ENCODE measurements at places on chromosomes 13 and 19. TPM values are rescaled to one million over a fixed set of nuclear protein-coding genes. Genes with fewer than 3 reads are reported as not detected.

- DNase-seq = peak; percentile 17
These were observed 4.2 kb downstream of the TUBGCP3 start for GRCh38 chr13:112583592-112584277.

DNA sequence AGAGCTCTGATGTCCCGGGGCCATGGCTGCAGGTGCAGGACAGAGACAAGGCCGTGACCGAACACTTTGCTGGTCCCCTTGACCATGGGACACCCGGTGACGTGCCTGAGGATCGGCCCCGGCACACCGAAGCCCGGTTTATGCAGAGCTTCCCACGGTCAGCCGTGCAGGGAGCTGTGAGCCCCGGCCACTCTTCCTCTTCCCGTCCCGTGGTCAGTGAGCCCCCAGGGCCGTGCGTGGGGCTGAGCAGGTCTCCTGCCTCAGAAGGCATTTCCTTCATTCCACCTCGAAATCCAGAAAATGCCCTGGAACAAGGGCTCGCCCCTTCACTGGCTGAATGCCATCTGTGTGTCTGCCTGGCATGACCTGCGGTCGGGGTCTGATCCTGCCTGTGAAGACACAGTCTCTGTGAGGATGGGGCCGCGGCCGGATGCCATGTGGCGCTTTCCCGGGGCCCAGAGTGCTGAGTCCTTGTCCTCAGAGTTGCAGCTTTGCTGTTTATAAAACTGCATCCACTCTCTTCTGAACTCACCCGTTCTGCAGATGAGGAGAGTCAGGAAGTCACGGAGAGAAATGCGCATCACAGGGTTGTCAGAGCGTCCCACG, 16.9 kb downstream of the MCF2L start:
- DNase-seq = no peak

DNA sequence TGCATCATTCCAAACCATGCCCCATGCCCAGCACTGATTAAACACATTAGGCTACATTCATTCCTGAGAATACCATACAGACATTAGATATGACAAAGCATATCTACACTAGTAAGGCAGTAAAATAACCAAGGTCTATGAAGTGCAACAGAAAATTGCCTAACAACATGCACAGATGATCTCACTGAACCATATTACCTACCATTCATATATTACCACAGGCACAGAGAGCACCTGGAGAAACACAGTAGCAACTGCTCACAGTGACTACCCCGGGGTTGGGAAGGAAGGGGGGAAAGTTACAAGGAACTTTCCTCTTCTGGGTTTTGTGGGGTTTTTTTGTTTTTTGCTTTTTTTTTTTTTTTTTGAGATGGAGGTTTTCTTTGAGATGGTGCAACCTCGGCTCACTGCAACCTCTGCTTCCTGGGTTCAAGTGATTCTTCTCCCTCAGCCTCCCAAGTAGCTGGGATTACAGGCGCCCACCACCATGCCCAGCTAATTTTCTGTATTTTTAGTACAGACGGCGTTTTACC, 669.6 kb downstream of the UQCRFS1 start:
- peak; percentile 47 for DNase-seq

GRCh38 chr13:63287926-63288325, 1872.3 kb upstream of the PCDH20 start:
- no peak for DNase-seq

DNA sequence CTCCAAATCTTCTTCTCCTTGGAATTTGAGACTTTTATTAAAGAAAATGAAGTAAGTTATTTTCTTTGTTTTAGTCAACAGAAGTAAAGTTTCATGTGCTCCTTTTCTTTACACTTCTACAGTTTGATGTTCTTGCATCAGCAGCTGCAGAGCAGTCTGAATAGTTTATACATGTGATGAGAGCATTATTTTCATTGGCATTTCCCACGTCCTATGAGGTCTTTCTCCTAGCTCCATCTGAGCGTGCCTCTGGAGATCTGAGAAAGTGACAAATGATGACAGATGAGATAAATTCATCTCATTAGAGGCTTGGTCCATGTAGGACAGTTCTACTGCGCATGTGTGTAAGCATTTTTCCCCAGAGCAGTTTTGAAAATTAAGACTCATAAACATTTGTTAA, 1290.0 kb downstream of the UQCRFS1 start:
- DNase-seq = no peak

DNA sequence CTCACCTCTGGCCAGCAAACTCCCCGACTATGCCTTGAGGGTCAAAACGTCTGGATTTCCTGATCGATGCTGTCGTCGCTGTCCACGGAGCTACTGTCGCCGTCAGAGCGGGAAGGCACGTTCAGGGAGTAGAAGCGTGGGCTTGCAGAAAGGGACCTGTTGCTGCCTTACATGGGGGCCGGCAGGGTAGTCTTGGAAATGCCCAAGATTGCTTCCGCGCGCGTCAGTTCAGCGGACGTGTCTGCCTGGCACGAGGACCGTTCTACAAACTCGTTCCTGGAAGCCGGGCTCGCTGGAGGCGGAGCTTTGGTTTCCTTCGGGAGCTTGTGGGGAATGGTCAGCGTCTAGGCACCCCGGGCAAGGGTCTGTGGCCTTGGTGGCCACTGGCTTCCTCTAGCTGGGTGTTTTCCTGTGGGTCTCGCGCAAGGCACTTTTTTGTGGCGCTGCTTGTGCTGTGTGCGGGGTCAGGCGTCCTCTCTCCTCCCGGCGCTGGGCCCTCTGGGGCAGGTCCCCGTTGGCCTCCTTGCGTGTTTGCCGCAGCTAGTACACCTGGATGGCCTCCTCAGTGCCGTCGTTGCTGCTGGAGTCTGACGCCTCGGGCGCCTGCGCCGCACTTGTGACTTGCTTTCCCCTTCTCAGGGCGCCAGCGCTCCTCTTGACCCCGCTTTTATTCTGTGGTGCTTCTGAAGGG, 15.4 kb downstream of the RB1 start:
- no peak for DNase-seq

GRCh38 chr13:40273253-40274025, 393.0 kb downstream of the FOXO1 start:
- no peak for DNase-seq

DNA sequence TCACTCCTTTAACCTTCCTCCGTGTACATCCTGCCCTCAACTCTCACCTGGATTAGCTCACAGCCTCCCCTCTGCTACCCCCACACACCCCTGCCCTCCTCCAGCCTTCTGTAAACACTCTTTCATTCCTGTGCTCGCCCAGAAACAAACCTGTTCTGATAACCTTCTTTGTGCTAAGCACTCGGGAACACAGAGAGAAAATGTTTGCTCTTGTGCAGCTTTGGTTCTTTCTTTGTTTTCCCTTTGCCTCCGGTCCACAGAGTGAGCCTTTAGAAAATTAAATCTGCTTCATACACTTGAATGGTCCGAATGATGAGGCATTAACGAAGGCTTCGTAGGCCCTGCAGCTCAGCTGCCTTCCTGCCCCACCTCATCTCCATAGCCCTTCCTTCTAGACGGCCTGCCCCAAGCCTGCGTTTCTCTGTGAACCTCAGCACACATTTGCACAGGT, 6.6 kb upstream of the ZDHHC20 start:
- DNase-seq = no peak

- no peak for DNase-seq
These were observed 216.3 kb downstream of the SLITRK6 start for GRCh38 chr13:85582890-85583289.

DNA sequence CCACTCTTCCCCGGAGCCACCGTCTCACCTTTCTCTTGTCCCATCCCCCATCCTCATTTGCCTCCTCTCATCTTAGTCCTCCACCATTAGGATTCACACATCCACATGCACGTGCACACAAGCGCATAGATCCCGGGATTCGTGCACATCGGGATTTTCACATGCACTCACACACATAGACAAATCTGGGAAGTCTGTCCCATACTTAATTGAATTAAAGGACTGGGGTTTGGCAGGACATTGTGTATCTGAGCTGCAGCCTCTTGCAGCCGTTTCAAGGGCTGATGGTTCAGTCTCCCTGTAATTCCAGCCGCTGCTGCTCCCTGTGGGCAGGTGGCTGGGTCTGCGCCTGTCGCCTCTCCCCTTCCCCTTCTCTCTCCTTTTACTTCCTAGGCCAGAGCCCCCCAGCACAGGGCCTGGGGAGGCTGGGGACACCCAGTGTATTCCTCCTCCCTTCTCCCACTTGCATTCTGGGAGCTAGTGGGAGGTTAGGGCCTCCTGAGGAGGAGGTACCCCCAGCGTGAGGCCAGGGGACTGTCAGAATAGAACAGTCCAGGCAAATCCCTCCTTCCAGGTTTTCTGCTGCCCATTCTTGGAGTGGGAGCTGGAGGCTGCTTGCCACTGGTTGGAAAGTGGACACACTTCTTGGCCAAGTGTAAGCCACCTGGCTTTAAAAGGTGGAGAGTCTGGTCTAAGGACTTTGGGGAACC, 43.6 kb downstream of the LYL1 start:
- DNase-seq = no peak

DNA sequence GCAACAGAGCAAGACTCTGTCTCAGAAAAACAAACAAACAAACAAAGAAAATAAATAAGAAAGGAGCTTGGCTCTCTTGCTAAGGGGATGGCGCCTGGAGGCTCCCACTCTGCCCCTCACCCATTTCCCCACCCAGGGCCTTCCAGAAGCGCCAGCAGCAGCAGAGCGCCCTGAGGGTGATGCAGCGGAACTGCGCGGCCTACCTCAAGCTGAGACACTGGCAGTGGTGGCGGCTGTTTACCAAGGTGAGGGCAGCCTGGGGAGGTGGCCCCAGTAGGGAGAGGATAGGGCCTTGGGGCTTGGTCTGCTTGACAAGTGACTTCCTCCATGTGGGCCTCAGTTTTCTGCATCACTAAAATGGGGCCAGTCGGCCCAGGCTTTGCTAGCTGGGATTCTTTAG, 59.8 kb downstream of the MYH14 start:
- no peak for DNase-seq

DNA sequence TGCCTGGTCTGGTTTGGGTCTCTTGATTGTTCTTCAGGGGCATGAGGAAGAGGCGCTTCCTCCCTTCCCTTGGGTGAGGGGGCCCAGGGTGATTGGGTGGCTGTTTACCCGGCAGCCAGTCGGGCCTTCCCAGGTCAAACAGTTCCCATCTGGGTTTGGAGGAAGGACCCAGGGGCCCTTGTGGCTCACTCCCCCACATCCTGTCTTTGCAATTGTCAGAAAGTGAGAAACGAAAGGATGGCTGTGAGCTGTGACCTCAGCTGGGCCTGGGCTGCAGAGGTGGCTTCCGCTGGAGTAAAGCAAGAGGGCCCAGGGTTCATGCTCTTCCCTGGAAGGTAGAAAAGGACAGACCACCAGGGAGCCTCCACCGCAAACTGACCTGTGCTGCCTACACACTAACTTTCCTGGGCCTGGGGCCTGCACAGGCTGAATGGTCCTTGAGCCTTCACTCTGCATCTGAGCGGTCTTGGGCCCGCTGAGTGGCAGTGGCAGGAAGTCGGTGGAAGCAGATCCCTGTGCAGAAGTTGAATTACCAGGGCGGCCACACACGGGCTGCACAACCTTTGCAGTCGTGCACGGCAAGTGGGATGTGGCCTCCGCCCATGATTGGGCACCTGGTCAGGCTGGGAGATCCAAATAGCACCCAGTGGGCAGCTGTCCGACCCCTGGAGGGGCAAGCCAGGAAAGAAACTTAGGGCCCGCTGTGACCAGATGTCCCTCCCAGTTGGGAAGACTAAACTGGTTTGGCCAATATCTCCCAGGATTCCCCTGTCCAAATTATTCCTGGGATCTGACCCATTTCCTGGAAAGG, 5.3 kb upstream of the CD79A start:
- peak; percentile 83 for DNase-seq

- no peak for DNase-seq
These were observed 21.0 kb upstream of the ZNF681 start for GRCh38 chr19:23779645-23780044.

DNA sequence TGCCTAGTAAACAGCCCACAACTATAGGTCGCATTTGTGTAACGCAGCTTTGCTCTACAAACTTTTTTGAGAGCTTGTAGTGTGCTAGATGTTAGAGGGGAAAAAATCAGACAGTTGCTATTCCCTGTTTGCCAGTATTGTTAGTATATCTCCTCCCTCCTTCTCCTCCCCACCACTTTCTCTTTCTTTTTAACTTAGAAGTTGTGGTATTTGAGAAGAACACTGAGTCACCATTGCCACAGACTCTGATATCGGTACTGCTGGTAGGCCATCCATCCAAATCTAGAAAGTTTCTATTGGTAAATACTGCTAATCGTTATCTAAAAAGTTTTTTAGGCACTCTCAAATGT, 666 bp downstream of the POMP start:
- no peak for DNase-seq

GRCh38 chr13:88464851-88465250, 793.7 kb downstream of the SLITRK5 start:
- DNase-seq = no peak

DNA sequence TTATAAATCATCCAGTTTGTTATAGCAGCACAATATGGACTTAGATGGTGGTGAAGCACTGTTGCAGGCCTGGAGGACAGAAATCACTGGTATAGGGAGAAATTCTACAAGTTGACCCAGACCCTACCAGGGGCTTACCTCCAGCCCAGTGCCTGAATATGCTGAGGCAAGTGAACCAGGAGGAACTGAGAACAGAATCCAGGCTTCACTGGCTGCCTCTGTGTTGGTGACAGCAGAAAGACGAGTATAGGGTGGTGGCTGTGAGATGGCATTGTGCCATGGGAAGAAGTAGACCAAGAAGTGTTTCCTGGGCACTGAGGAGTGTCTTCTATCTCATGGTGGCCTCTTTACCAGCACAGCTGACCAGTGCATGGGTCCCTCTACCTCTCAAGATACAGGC, 15.9 kb upstream of the EID2 start:
- DNase-seq = no peak

GRCh38 chr13:97386801-97387484, 47.0 kb upstream of the RAP2A start:
- DNase-seq = no peak

GRCh38 chr13:113742000-113742441, 17.0 kb upstream of the TMEM255B start:
- no peak for DNase-seq

- DNase-seq = no peak
These were observed 18.7 kb downstream of the CDK8 start for GRCh38 chr13:26272621-26273020.

DNA sequence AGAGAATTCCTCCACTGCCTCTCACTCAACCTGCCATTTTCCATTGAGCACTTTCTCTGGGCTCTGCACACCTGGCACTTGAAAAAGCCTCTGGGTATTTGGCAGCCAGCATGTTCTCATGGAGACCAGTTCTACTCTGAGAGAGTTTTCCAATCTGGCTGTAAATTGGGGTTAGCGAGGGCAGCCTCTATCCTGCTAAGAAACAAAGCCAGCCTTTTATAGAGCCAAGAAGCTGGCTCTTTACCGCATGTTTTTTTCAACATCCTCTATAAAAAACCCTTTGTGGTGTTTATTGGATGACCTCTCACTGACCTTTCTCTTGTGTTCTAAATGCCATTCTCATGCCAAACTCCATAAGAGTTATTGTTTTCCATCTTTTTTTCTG, 52.6 kb upstream of the RCBTB2 start:
- DNase-seq = no peak

Gene ZNF491
- total RNA-seq = 6.2 TPM

Gene FUT2
- not detected for total RNA-seq

Gene AP1M2
- not detected for total RNA-seq

Gene SYDE1
- not detected for total RNA-seq

Gene PPM1N
- total RNA-seq = 2.8 TPM

Gene KIR3DL2
- total RNA-seq = not detected

Gene ZNF627
- total RNA-seq = 16.0 TPM

Gene PDE4C
- total RNA-seq = 1.4 TPM

Gene ANKLE1
- total RNA-seq = 59.4 TPM

Gene IL12RB1
- 41.7 TPM for total RNA-seq

Gene PRR22
- total RNA-seq = 10.6 TPM

All from OCI-LY7 (cell line).